Activated T-helper 9 cell treated with anti-CD3 and anti-CD28 coated beads, Interleukin-2, amount 50 U/mL, for 16 hours (primary cell): ENCODE measurements at places on chromosomes 12 and 14.

DNA sequence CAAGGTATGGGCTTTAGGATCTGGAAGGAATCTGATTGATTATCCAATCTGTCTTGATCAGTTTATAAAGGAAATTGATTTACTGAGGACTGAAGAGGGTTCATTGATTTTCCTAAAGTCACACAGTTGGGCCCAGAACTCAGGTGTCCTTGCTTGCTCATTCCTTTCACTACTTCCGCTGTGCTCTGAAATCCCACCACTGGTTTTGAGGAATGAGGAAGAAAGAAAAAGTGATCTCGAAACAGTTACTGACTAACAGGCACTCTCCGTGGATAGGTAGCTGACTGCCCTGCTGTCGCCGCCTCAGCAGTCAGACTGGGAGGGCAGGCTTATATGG is at the start of gene FITM1:
Gene FITM1, plus strand, starts transcription at position 280 of the 337 bp plus-strand sequence. CDS start 905 bp downstream, outside the sequence.
- no peak for DNase-seq

DNA sequence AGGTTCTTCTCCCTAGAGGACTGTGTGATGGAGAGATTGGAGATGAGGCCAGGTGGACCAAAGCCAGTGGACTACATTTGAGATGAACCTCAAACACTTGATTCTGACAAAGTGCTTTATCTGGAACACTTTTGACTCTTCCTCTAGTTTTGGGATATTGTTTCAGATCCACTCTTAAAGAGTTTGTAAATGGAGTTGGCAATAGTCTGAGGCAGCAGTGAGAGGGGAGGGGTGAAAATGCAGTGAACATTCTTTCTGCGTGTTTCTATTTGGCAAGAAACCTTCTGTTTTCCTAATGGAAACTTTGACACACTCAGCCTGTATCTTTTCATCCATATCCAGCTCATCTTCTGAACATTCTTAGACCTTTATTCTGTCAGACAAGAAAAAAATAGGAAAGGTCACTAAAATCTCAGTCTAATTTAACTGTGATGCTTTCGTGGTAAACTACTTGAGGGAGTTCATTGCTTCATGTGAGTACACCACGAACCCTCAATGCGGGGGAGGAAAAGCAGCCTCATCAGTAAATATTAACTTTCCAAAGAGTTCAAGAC is 57.4 kb upstream of the KCNJ8 start:
- DNase-seq, result no peak

- DNase-seq, result no peak
These were observed 7.8 kb downstream of the TBPL2 start for GRCh38 chr14:55432628-55433027.

DNA sequence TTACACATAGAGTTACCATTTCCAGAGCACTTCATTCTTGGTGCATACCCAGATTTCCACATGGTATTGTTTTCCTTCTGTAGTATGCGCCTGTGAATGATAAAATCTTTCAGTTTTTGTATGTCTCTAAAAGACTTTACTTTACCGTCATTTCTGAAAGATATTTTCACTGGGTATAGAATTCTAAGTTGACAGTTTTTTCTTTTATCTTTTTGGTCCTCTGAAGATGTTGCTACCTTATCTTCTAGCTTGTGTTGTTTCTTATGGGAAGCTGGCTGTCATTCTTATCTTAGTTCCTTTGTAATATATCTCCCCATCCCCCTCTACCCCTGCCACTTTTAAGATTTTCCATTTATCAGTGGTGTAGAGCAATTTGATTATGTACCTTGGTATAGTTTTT is 36.7 kb downstream of the PRMT8 start:
- DNase-seq, result no peak

- peak; percentile 54 for DNase-seq
These were observed at the start of gene BIN2 for GRCh38 chr12:51323966-51324895. Gene BIN2 (minus strand): TSS chr12:51324174. CDS start chr12:51324102, 72 bp downstream.

GRCh38 chr14:40494483-40494882 is 1062.2 kb upstream of the FBXO33 start:
- no peak for DNase-seq

DNA sequence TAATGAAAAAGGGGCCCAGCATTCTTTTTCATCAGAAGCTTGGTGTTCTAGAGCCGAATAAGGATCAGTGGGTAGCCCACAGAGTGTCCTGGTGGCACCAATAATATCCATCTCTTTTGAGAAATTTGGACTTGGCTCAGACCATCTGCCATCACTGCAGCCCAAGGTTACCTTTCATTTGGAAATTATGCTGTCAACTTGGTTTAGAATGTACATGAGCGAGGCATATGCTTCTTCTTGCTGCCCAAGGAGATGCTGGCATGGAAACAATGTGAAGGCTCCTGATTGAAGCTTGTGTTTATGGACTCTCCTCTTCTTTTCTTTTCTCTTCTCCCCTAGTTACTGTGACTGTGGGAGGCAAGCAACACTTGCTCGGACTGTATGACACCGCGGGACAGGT is 50.0 kb downstream of the GPHB5 start:
- DNase-seq, result no peak

DNA sequence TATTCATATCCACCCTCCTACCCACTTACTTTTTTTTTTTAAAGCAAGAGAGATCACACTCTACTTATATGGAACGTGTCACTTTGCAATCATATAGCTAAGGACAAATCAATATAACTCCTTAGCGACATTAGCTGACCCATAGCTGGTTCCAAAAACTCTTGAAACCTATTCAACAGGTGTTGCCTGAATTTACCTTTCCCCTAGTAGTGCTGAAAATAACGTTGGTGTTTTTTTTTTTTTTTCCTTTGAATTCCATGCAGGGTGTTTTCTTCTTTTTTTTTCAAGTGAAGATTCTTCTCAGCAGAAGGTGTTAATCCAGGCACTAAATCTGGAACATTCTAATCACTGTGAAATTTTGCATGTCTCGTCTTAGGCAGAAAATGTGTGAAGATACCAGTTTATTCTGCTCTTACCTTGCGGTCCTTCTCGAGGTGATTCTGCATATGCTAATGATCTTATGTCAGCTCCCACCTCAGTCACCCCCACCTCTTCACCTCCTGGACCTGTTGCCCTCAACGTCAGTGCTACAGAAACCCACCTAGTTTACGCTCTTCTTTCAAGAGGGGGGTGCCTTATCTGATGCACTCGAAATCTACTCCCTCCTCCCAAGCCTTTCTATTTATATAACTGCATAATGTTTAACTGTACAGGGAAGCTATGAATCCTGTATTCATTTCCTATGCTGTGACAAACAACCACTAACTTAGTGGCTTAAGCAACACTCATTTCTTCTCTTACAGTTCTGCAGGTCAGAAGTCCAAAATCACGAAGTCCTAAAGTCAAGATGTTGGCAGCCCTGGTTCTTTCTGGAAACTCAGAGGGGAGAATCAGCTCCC is 7.1 kb upstream of the VPS37B start:
- DNase-seq, result no peak

DNA sequence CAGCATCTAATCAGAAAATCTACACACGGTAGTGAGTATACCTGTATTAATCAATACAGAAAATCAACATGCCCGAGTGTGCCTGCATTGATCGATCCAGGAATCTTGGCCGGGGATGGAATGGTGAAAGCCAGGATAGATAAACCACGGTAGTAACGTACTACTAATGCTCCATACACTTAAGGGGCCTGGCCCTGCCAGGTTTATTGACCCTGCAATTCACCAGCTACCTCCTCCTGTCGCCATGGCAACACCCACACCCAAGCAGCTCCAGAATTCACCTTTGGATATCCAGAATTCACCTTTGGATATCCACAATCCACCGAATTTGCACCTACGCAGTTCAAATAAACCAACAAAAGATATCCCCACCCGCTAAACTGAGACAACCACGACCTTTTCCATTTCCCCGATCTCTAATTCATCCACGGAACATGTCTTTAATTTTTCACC is 14.8 kb upstream of the CALM1 start:
- no peak for DNase-seq

GRCh38 chr12:40137252-40137651 is 31.4 kb upstream of the SLC2A13 start:
- DNase-seq, result no peak

GRCh38 chr12:52010152-52010622 is 3.4 kb downstream of the TAMALIN start:
- DNase-seq, result no peak

GRCh38 chr14:73740618-73741326 is 26.6 kb upstream of the PNMA1 start:
- DNase-seq, result no peak

- no peak for DNase-seq
These were observed 49.6 kb downstream of the TC2N start for GRCh38 chr14:91817566-91818325.

- DNase-seq, result no peak
These were observed 139.5 kb upstream of the SOX5 start for GRCh38 chr12:24088751-24089509.

DNA sequence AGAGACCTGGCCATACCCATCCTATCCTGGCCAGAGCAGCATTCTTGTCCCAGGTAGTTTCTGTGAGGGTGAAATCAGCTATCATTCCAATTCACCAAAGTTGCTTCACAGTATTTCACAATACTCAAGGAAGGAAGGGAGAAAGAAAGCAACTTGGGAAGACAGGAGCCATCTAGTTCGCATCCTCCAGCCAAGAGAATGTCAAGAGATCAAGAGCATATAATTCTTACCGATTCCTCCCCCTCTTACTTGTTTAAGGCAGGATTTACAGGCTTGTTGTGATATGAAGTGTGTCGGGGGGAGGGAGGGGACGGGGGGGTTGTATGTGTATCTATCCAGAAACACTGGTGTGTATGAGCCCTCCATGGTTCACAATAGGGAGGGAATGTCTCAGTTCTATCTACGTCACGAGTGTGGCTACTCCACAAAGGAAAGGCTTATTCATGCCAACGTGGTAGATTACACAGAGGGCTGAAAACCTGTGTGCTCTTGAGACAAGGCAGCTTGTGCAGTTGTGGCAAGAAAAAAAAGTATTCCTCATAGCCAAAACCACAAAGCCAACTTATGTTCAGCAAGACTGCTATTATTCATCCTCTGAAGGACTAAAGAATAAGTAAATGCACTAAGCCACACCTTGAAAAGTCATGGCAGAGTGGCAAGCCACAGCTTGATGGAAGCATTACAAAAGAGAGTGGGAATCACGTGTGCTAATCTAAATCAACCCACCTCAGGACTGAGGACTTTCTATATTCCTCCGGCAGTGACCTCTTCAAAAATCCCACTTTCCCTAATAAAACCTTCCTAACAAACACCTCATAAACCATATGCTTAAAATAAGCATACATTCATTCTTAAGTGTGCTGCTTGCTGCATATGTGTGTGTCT is 35.0 kb downstream of the CORO1C start:
- no peak for DNase-seq

- DNase-seq, result peak; percentile 17
These were observed 1061.8 kb downstream of the BCL11B start for GRCh38 chr14:98210045-98210672.

GRCh38 chr14:26216786-26217185 is 381.0 kb downstream of the NOVA1 start:
- DNase-seq, result no peak

GRCh38 chr12:122096591-122097149 is 18.1 kb downstream of the MLXIP start:
- DNase-seq, result no peak

- no peak for DNase-seq
These were observed 427.2 kb downstream of the RAD51B start for GRCh38 chr14:68246786-68247105.

- no peak for DNase-seq
These were observed 193.9 kb downstream of the EMP1 start for GRCh38 chr12:13390381-13390861.

DNA sequence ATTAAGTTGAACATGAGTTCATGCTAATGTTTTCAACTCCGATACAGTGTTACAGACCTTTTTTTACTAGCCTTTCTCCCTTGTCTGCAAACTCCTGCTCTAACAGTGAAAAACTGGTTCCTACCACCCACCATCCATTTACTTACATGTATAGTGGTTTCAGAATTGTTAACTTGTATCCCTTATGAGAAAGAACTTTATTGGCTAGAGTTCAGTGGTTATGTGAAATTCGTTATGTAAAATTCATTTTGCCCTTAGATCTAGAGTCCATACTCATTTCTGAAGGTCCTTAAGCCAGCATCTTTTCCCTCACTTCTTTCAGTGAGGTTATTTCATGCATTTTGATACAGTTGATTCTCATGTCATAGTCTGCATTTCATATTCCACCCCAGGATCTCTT is 51.0 kb downstream of the PRKCH start:
- no peak for DNase-seq

DNA sequence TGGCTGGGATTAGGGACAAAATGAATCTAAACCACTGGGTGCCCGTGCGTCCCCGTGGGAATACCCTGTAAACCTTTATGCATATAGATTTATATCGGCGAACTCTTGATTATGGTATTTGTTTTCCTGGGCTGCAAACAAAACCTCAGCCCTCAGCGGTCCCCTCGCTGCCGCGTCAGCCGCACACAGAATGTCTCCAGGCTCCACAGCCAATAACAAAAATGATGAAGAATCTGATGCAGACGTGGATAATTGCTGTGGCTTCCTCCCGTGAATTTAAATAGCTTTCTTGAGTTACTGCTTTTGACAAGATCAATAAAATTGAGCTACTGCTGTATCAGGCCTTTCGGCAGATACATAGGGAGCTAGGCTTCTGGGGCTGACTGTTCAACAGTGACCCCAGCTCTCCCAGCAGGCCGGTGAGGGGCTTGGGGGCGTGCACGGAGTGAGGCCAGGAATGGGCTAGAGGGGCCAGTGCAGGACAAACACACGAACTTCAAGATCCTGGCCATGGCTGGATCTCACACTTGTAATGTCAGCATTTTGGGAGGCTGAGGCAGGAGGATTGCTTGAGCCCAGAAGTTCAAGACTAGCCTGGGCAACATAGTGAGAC is 125.8 kb upstream of the NCOR2 start:
- no peak for DNase-seq

DNA sequence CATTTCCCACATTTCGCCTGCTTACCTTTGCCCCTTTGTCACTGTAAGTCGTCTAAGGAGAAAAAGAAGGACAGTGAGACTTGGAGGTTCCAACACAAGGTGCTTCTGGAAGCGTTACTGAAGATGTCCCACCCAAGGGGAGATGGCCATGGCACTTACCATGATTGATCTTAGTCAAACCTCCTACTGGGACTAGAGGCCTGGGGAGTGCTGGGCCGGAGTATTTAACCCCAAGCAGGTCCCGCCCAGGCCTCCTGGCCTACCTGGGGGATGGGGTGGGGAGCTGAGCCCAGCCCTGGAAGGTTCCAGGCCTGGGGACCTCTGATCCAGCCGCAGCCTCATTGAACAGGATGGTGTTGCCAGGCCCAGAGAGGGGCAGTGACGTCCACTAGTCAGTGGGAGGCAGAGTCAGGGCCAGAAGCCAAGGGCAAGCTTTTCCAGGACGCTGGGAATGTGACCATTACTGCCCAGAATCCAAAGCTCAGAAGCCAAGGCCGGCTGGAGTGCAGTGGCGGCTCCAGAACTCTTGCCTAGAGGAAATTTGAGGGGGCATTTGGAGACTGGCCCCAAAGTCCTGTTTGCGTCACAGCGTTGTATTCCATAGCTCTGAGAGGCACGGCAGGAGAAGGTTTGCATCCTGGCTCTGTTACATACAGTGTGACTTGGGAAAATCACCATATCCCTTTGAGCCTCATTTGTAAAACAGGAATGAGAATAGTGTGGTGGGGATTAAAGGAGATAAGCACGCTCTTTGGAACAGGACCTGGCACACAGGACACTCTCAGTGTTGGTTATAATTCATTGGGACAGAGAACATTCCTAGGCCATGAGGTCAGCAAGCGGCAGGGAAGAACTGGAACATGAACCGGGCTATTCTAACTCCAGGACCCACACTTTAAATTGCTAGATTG is at the start of gene HPD:
Gene HPD, minus strand, starts transcription at position 198 of the 911 bp plus-strand sequence. Its CDS starts 36 bp downstream, at position 162.
- no peak for DNase-seq
